ENCODE measurements at places on chromosomes 12 and 14.

DNA sequence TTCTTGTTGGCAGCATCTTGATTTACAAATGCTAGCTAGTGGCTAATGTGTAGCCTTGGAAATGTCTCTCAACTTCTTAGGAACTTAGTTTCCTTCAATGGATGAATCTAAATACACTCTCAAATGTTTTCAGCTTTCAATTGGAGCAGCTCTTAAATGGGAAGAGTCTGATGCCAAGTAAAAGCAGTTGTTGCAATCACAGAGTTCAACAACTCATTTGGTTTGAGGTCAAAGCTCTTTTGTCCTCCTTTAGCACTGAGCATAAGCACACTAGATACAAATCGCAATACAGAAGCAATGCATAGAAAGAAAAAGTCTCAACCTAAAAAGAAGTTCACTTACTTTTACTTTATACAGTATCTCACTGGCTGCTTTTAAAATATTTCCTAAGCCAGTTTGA lies 986.1 kb upstream of the FLRT2 start:
- no peak for DNase-seq

- no peak for DNase-seq
These were observed 50.8 kb downstream of the ARL6IP4 start for GRCh38 chr12:123031171-123031845.

DNA sequence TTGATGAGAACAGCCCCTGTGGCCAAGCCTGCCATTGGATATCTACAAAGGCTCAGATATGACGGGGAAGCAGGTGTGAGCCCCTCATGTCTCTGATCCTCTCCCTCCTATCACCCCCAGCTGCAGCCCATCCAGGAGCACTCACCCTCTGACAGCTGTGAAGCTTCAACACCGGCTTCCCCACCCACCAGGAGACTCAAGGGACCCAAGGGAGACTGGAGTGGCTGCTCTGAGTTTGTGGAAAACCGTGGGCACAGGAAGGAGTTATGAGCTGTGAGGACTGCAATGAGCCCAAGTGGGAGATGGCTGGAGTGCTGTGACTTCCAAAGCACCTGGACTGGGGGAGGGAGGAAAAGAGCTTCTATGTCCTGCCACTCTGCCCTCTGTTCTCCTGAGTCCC lies 7.9 kb downstream of the IFI27L2 start:
- no peak for DNase-seq

DNA sequence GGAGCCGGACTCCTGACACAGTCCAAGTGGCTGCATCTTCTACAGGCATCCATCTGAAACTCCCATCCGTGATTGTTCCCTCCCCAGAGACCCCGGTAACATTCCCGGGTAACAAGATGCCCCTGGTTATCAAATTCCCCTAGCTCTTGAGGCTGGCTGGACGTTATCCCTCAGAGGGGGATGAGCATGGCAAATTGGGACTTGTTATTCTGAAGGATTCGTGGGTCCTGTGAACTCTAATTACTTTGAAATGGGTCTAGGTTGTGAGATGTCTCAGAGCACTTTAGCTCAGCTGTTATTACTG lies 642 bp upstream of the PAN2 start:
- DNase-seq = no peak

DNA sequence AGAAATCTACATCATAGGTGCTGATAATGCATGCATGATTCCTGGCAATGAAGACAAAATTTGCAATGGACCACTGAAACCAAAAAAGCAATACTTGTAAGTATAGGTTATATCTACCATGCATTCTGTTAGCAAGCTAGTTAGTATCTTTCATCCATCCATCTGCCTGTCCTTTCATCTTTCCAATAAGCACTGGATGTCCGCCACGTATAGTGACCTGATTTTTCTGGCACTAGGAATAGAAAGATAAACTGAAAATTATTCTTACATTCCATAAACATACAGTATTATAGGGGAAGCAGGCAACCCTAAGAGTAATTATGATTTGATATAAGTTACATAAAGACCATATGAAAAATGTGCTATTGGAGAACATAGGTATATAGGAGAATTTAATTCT lies 87.2 kb upstream of the MYF6 start:
- DNase-seq = no peak

- no peak for DNase-seq
These were observed 27.9 kb downstream of the FAR2 start for GRCh38 chr12:29176941-29177340.

DNA sequence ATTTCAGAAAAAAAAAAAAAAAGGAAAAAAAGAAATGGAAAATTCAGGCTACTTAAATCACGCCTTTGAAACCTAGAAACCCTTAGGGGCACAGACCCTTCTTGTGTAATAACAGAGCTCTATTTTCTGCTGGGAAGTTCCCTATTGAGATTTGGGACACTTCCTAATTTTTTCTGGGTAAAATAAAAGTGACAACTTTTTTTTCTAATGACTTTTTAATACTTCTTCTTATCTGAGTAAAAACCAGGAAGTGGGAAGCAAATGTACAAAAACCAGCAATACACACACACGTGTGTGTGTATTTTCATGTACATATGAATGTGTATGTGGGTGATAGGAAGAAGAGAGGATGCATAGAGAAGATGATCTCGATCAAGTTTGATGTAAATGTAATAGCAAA lies 35.8 kb downstream of the ETV6 start:
- no peak for DNase-seq

GRCh38 chr12:69732088-69732487 lies 6.6 kb upstream of the RAB3IP start:
- no peak for DNase-seq

DNA sequence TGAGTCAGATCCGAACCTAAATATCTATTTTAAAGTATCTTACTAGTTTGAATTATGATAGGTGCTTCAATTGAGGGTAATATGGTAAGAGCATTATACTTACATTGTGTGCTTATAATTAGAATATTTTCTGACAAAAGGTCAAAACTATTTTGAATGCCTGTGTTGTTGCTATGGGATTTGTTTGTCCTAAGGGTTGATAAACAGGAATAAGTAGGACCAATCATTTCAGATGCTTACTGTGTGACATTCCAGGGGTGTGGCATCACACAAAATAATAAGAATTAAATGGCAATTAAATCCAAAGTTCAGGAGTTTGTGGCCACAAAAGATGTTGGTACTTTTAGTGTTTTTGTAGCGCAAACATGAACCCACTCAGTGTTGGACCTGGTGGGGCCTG lies 256.2 kb upstream of the DDHD1 start:
- no peak for DNase-seq

GRCh38 chr12:108060903-108061302 lies 68.2 kb upstream of the WSCD2 start:
- DNase-seq = no peak

DNA sequence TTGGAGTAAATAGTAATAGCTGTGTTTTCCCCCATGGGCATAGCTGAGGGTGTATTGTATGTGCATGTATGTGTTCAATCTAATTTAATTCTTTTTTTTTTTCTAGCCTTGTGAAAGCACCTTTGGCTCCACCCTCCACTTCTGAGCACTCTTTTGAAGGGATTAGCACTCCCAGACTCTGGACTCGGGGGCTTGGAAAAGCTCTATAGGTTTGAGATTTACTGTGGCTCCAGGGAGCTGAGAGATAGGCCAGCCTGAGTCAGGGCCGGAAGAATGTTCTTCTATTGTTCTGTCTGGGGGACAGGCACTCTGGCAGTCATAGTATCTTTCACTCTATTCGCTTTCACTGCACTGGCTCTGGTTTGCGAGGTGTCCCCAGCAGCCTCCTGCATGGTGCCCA lies 540.0 kb upstream of the TBX3 start:
- DNase-seq = no peak

- no peak for DNase-seq
These were observed 69.3 kb downstream of the BCAT1 start for GRCh38 chr12:24879644-24880043.

- DNase-seq = no peak
These were observed 288.3 kb upstream of the PPFIA2 start for GRCh38 chr12:82047446-82047845.

DNA sequence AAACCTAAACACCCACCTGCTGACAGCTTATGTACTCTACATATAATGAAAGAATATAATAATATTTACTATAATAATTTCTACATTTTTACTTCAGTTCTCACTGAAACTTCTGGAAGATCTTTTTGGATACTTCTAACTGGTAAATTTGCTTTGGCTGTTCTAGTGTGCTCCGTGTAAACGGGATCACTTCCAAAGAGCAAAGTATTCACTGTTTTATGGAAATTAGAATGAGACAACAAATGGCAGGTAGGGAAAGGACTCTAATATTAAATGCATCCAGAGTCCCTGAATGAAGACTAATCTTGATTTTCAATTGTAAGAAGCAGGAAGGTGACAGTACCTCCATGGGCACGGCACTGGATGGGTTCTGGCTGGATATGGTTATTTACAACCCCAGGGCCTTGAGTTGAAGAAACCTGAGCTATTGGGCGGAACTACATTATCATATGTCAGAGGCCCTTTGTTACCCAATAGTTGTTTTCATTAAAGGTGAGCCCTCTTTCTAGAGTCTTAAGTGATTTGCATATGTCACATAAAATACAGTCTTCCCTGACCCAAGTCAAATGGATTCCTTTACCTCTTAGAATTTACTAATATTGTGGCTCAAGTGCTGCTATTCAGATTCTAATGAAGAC lies 10.7 kb downstream of the ERP29 start:
- no peak for DNase-seq

- no peak for DNase-seq
These were observed 631 bp upstream of the PTGR2 start for GRCh38 chr14:73851000-73851399.

GRCh38 chr14:96564389-96564788 lies 62.2 kb downstream of the PAPOLA start:
- DNase-seq = no peak

- DNase-seq = no peak
These were observed 70.7 kb upstream of the NAP1L1 start for GRCh38 chr12:76155157-76155670.

- no peak for DNase-seq
These were observed 218.5 kb downstream of the PHETA1 start for GRCh38 chr12:111150360-111150759.

GRCh38 chr12:95736631-95737030 lies 53.9 kb downstream of the NTN4 start:
- DNase-seq = no peak

DNA sequence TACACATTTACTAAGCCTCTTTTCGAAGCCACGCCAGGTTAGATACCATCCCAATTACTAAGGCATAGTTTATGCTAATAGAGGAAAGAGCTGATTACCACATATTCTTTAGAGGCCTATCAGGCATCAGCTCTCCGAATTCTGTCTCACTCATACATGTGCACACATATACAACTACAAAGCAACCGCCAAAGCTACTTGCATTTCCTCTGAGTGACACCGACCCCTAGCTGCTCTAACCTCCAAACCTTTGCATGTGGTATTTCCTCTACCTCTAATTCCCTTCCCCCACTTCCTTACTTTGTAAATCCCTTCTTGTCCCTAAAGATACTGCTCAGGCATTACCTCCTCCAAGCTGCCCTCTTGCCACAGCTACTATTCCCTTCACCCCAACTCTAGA lies 107.2 kb downstream of the DUSP6 start:
- no peak for DNase-seq

- no peak for DNase-seq
These were observed 29.5 kb downstream of the VPS37B start for GRCh38 chr12:122866379-122866778.

GRCh38 chr14:38950676-38951075 lies 152.4 kb downstream of the SEC23A start:
- DNase-seq = no peak

GRCh38 chr12:3361146-3361545 lies 129.9 kb upstream of the PRMT8 start:
- no peak for DNase-seq

GRCh38 chr14:91249841-91250616 lies 5.5 kb upstream of the GPR68 start:
- no peak for DNase-seq

DNA sequence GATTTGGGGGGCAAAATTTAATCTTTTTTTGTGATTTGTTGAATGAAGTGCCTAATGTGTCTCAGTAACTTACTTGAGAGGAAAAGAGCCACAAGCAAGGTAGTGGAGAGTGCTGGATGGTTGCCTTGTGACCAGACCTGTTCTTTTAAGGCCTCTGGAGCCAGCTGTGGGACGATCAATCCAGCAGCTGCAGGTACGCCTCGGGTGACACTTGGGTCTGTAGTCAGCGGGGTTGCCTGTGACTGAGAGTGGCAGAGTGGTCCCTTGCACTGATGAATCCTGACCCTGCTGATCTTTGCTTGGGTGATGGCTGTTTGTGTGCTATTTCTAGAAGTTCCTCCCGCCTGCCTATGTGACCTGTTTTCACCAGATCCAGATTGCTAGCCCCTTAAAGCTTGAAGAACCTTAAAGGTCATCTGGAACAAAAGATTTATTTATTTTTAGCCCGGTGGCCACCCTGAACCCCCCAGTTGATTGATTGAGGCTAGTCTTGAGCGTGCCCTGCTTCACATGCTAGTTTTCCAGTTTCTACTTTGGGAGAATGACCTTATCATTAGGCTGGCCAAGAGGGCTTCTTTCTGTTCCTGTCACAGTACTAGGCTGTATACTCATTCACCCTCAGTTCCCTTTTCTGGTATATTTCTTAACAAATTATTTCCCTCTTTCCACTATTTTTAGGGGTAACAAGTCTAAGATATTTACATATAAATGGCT lies 23.2 kb downstream of the PRKCH start:
- DNase-seq = no peak

Measured in activated CD8-positive, alpha-beta memory T cell treated with anti-CD3 and anti-CD28 coated beads for 4 hours (primary cell).